Ovary (tissue), 10 donors: ENCODE measurements at places on chromosomes 3 and 15.
A peak's percentile ranks its signal among the peaks of the same experiment; 100 is the strongest.

DNA sequence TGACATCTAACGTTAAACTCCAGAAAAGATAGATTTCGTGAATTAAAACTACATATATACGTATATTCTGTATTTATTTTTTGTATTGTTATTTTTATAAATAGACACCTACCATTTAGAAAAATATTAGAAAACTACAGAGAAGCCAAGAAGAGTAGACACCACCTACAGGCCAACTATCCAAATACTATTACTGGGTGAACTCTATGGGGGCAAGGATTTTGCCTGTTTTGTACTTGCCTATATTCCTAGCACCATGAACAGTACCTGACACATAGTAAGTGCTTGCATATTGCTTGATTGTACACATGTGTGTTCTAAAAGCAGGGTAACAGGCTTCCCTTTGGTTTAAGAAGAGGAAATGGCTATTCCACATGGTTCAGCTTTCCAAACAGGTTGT lies 24.4 kb upstream of the CLEC3B start:
- DNase-seq = no peak

DNA sequence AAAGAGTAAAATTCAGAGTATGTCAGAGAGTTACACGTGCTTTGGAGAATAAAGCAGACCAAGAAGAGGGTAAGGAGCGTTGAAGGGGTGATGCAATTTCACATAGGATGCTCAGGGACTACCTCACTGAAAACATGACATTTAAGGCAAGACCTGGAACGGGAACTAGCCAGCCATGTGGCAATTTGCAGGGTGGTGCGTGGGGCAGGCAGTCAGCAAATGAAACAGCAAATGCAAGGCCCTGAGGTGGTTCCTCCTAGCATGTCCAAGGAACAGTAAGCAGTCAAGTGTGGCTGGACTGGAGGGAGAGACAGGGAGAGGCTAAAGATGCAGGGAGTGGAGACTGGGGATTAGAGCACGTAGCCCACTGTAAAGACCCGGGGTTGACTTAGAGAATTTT lies 146.1 kb upstream of the LPP start:
- DNase-seq = no peak

DNA sequence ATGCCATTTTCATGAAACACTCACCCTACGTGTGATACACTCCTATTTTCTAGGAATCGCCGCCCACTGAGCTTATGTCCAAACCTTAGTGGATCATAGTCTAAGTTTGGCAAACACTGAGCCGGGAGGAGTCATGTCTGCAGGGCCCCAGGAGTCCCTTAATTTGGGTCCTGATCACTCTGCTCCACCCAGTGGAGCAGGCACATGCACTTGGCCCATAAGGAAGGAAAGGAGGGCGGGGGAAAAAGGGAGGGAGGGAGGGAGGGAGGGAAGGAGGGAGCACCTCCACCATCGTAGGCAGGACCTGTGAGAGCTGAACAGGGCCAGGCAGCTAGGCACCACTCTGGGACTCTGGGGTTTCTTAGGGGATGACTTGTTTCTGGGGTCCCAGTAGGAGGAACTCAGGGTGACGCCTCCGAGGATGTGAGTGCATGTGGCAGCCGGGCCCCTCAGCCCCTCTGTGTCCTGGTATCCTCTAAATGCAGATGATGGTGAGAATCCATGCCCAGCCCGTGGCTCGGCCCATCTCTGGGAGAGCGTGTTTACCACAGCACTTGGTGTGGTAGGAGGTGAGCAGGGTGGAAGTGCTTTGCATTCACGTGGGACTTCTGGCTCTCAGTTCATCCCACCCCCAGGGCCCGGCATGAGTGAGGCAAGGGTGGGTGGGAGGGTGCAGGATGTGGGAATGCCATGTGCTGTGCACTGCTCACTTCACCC lies 109.4 kb downstream of the KLF13 start:
- no peak for DNase-seq

- no peak for DNase-seq
Measured at GRCh38 chr3:117417411-117417810, 707.8 kb downstream of the TUSC7 start.

GRCh38 chr15:68054628-68055223 lies 611 bp downstream of the PIAS1 start:
- DNase-seq = peak; percentile 52

DNA sequence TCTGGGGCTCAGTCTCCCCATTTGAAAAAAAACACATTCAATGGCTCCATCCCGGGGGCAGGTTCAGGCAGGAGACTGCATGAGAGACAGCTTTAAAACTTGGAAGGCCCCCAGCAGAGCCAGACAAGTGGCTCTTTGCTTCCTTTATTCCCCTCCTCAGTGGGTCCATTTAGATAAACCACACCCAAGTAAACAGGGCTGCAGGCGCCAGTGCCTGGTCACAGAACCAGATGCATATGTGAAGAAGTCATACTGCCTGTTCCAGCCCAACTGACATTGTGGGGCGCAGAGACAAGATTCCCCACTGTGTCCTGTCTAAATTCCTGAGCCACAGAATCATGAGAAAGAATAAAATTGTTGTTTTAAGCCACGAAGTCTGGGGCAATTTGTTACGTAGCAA lies 9.0 kb downstream of the FBN1 start:
- no peak for DNase-seq

DNA sequence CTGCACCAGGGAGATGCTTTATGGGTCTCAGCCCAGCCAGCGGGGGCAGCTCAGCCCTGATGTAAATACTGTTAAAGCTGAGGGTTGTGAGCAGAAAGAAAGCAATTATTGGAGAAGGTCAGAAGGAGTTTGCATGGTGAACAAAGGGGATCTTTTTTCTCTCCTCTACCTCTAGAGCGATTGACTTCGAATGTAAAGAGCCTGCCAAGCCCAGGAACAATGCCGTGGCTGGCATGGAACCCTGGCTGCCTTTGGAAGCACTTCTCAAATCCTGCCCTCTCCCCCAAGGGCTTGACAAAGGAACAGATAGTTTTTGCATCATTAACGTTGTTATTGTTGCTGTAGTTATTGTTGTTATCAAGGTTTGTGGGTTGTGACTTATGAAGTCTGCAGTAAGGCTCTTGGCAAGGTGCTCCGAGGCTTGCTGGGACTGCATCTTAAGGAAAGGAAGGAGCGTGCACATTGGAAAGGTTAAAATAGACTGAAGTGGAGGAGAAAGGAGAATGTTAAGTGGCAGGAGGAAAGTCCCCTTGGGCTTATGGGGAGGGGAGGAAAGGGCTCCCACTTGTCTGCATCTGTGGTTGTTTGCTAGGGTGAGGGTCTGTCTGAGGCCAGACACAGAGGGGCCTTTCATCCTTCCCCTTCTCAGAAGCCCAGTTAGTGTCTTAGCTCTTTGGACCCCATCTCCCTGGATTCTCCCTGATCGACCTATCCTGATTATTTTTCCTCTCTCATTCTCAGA lies 16.7 kb downstream of the PDIA5 start:
- no peak for DNase-seq

DNA sequence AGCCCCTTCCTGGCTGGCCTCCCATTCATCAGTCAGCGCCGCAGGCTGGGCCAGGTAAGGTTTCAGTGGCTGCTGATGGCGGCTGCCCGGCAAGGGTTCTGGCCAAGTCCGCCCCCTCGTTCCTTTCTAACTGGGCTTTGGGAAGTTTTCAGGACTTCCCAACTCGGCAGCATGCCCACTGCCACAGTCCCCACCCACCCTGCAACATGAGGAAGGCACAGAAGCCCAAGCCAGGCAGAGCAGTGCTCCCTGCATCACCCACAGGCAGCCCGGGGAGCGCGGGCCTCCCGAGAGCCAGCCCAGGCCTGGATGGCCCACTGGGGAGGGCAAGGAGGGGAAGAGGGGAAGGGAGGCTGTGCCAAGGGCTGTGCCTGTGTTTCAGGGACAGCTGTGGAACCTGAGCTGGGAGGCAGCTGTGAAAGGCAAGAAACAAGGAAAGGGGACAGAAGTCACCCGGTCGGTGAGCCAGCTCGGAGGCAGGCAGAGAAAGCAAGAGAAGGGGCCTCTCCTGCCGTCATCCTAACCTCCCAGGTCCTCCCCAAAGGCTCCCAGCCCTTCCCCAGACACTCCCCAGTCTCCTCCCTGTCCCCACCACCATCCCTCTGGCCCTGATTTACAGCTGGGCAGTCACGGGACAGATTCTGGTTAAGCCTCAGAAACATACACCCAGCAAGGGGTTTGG lies 73.9 kb downstream of the CPN2 start:
- DNase-seq = peak; percentile 73

DNA sequence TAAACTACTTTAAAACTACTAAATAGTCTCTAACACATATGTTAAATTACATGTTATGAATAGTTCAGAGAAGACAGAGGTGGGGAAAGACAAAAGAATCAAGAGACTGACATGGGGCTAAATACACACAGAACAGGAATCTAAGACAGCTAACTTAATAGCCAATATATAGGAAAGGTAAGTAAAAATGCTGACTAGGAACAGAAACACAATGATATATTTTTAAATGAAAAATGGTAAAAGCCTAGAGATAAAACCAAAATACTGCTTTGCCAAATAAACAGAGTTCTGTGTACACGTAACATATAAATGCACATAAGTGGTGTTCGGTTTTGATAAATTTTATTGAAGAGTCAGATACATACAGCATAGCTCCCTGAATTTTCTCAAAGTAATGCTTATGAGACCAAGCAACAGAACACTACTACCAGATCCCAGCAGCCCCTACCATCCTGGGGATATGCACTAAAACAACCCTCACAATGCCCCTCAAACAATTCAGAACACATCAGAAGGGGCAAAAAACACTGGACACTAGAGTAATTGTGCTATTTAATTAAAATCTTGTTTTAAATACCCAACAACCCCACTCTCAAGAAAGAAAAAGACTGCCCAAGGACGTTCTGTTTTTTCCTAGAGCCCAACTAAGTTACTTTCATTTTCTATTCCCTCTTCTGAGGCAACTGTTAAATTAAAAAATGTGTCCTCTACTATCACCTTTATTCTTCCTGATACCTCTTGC lies 121.1 kb downstream of the ADAM10 start:
- DNase-seq = no peak

DNA sequence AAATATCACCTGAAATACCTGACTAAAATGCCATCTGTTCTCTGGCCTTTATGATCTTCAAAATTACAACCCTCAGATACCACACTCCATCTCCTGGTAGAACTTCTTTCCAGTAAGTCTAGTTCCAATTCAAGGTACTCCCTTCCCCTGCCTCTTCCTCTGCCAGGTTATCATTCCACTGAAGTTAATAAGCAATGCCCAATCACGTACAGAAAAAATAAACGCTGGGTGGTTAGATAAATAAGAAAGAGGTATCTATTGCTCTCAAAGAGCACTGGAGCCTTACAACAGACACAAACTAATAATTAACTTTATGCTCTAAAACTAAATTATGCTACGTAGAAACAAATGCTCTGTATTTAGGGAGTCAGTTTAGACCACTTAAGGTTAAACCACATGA lies 112.5 kb downstream of the MYO9A start:
- DNase-seq = no peak

DNA sequence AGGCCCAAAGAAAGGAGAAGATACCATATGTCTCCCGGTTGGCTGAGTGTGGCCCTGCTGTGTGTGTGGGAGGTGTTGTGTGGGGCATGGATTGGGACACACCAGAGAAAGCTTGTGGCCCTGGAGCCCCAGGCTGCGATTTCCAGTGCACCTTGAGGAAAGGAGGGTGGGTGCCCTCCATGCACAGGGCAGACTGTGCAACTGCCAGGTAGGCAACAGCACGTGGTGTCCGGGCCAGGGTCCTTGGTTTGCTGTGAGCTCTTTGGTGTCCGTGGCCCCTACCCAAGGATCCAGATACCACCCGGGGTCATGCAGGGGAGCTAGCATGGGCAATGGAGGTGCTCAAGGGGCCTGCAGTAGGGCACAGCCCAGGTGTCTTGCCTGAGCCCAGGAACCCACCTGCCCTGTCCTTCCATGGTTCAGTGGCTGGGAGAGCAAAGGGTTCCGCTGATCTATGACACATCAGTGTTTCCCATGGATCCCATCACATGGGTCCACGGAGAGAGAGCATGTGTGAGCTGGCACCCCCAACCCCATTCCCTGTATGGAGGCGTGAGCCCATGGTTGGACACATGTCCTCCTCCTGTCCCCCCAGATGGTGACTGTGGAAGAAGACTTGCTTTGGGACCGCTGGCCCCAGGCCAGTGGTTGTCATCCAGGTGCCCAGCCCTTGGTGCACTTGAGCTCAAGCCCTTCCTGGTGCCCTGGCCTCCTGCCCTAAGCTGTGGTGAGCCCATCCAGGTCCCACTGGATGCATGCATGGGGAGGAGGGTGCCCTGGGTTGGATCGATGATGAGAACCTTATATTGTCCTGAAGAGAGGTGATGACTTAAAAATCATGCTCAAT lies 223.4 kb downstream of the SNRPN start:
- DNase-seq = peak; percentile 13

- DNase-seq = no peak
Measured at GRCh38 chr3:188472336-188472735, 318.4 kb downstream of the LPP start.

GRCh38 chr3:88876724-88877123 lies 230.7 kb upstream of the EPHA3 start:
- DNase-seq = no peak

DNA sequence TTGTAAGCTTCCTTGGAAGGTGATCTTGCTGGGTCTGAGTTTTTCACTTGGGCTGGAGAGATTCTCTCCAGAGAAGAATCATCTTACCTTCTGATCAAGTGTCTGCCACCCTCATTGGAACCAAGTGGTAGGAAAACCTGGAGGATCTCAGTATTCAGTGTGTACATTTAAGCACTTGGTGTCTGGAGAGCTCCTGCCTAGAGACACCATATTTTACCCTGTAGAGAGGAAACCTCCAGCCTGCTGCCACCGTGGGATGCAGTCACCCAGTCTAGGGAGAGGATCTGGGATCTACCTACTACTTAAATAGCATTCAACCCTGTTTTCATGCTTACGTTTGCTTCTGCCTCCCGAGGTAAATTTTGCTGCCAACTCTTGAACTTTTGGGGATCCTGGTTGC lies 274.3 kb downstream of the SV2B start:
- no peak for DNase-seq

GRCh38 chr3:142935963-142936362 lies 27.5 kb downstream of the PAQR9 start:
- DNase-seq = no peak

- DNase-seq = no peak
Measured at GRCh38 chr3:144394032-144394431, 422.4 kb downstream of the DIPK2A start.

- peak; percentile 30 for DNase-seq
Measured at GRCh38 chr3:55796533-55796932, 309.4 kb upstream of the WNT5A start.

GRCh38 chr3:31981206-31982181 lies at the start of the genes OSBPL10 and ZNF860:
TSS of gene OSBPL10 (minus strand) at chr3:31981262. CDS start at chr3:31981179, 83 bp downstream.
TSS of gene ZNF860 (plus strand) at chr3:31981750. CDS start at chr3:31989080, 7,330 bp downstream.
- DNase-seq = peak; percentile 94

GRCh38 chr3:48470286-48470685 lies 23.7 kb downstream of the ATRIP start:
- no peak for DNase-seq

GRCh38 chr3:65439641-65440284 lies 599.0 kb downstream of the MAGI1 start:
- peak; percentile 60 for DNase-seq

- no peak for DNase-seq
Measured at GRCh38 chr3:377158-377561, 180.6 kb downstream of the CHL1 start.
